ENCODE measurements at places on chromosomes 2 and 18.
A peak's percentile ranks its signal among the peaks of the same experiment; 100 is the strongest.

DNA sequence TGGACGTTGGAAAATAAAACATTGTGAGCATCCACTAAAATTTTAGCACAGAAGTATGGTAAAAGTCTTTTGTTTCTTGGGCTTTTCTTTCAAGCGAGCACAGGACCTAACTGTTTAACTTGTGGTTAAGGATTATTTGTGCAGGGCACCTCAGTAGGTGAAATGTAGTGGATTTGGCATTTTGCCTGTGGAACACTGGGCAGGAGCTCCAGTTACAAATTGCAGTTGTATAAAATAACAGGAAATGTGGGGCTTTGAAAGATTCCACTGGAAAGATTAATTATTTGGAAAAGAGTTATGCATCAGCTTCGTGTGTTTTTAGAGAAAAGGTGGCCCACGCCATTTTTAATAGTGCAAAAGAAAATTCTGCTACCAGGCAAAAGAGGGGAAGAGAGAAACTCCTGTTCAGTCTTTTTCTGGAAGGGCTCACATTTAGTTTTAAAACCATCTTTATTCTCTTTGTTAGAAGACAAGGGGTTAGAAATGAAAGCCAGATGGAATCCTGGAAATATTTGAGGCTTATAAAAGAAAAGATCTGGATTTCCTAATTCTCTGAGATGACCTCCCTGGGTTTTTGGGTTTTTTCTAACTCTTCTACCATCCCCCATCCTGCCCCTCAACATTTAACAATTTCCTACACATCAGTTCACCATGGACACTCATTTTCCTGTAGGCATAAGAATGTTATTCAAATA is 144.3 kb upstream of the SERTAD2 start:
- no peak for DNase-seq

DNA sequence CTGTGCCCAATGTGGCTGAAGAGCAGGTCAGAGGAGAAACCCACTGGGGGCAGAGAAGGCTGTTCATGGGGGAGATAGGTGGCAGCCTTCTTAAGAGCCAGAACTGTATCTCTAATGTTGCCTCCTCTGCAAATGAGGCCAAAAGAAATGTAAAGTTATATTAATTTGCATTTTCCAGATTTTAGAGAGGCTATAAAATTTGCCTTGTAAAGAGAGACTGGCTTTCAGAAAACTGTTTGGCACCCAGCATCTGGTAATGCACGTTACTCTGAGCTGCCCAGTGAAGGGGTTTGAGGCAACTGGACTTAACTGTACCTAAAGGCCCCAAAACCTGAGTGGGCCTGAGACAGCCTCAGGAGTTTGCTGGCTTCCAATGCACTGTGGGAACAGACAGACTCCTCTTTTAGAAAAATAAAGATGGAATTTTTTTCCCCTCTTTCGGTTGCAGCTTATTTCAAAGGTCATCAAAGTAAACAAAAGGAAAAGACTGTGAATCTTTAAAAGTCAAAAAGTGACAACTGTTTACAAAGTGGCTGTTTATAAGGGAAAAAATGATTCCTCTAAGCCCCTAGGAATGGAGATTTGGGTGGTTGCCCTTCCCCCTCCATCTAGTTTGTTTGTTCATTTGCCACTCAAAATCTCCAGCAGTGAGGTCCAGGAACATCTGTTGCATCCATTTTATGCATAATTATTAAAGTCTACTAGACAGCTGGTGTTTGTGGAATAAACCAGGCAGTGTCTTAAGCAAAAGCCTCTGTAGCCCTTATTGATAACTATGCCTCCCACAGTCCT is 132.2 kb upstream of the ZFP36L2 start:
- no peak for DNase-seq

DNA sequence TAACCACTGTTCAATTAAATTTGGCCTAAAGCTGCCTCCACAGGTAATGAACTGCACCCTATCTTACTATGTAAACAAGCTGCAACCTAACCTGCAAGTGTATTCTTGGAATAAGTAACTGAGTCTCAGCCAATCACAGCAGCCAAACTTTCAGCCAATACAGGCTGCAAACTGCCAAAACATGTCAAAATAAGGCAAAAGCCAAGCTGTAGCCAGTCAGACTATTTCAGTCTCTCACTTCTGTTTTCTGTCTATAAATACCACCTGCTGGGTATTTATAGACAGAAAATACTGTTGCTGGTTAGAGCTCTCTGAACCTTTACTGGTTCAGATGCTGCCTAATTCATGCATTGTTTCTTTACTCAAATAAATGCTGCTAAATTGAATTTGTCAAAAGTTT is 14.3 kb downstream of the C2orf76 start:
- peak; percentile 93 for DNase-seq

DNA sequence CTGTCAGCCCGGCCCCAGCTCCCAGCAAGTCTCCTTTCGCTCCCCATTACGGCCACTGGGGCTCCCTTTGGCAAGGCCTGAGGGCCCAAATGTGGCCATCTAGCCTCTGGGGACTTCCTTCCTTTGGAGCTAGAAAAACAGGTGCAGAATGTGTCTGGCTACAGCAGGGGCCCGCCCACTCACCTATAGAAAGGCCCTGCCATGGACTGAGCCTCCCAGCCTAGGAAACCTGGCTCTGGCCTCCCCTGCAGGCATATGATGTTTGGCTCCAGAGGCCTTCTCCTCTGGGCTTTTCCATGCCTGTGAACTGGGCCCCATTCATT is 55.3 kb upstream of the ALPP start:
- DNase-seq = no peak

DNA sequence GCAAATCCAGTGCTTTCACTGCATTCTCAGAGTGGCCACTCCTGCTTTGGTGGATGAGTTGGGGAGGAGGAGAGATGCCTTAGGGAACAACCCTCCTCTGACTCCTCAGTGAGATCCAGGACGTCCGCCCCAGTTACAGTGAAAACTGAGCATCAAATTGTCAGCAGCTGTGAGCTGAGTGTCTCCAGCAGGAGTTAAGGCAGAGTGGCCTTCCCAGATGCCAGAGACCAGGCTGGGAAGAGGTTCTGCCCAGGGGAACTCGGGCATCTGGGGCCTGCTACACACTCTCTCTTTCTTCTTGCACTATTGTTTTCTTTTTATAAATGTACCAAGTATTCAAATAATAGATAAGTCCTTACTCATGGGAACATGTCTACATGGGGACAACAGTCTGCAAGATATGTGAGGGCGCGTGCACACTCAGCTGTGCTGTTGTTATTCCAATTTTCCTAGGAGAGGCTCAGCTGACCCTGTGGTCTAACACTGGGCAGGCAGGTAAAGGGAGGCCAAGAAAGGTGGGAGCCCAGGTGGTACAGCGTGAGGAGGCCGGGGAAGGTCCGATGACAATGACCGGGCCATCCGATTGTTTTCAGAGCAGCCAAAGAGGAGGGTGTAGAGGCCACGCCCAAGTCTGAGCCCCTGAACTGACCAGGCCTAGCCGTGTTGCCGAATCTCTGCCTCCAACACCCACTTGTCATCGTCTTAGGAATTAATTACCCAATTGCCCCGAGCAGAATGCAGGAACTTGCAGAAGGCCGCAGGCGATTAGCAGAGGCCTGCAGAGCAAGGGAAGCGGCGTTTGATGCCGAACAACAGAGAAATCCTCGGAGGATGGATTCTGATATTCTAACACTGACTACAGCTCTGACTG is 166.9 kb downstream of the ANAPC1 start:
- no peak for DNase-seq

GRCh38 chr18:47946889-47947288 is 16.4 kb upstream of the SMAD2 start:
- DNase-seq = no peak

DNA sequence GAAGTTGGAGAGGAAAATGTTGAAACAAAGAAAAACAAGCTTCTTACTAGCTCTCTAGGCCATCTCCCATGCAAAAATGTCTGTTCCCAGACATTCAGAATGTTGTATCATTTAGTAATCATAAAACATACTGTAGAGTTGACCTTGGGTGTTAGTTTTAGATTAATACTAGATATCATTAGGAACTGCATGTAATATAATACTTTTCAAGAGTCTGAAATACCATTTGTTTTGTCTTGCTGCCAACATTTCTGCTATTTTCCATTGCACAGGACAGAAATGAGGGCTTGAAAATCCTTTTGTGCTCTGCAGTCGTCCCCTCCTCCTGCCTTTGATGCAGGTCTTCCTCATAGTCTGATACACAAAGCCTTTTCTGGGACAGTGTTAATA is 89.5 kb upstream of the RBMS1 start:
- peak; percentile 68 for DNase-seq

- no peak for DNase-seq
These were observed 264.8 kb downstream of the TXNL1 start for GRCh38 chr18:56373601-56374000.

- DNase-seq = no peak
These were observed 353.1 kb downstream of the EIPR1 start for GRCh38 chr2:3024401-3024935.

DNA sequence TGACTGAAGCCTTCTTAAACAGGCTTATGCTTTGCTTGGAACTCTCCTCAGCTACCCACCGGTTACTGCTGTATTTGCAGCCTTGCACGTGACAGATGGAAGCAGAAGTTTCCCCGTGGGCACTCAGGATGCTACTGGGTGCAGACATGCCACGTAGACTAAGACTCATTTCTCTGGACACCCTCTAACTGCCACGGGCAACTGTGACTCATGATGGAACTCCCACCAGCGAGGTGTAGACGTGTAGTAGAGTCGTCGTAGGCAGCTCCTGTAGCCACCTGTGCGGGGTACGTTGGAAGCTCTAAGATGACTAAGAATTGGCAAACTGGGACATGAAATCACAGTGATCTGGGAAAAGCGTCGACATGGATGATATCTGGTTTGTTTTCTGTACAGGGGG is 27.5 kb downstream of the TSHZ1 start:
- DNase-seq = no peak

Data from LNCaP clone FGC (cell line).